Activated CD4-positive, alpha-beta T cell treated with anti-CD3 and anti-CD28 coated beads, Interleukin-2, amount 50 U/mL, for 24 hours (primary cell): ENCODE measurements at places on chromosomes 5 and 9.

DNA sequence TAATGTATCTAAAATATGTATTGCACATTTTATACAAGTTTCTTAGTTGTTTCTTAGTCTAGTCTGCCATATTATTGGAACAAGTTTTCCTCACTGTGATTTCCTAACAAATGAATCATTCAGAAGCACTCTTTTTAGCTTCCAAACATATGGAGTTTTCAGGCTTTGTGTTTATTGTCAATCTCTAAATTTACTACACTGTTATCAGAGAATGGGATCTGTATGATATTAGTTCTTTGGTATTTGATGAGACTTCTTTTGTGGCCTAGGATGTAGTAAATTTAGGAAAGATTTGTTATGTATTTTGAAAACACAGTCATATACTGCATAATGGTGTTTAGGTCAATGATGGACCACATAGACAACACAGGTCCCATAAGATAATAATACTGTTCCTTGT, 25.7 kb downstream of the SREK1IP1 start:
- DNase-seq, result no peak

- no peak for DNase-seq
Observed at GRCh38 chr9:135920973-135921585, 13.7 kb upstream of the CAMSAP1 start.

DNA sequence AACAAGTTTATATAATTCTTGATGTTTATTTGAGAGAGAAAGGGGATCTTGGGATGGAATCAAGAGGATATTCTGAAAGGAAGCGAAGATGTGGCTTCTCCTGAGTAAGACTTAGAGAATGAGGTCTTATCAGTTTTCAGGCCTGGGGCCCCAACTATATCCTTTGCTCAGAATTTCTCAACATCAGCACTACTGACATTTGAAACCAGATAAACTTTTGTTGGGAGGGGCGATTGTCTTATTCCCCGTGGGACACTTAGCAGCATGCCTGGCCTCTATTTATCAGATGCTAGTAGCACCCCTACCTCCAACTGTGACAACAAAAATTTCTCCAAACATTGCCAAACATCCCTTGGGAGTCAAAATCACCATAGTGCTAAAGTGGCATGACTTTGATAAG, 567.7 kb downstream of the MAT2B start:
- DNase-seq, result no peak

- DNase-seq, result no peak
Observed at GRCh38 chr5:160480652-160481051, 59.0 kb downstream of the PTTG1 start.

- no peak for DNase-seq
Observed at GRCh38 chr5:83378624-83379289, 92.8 kb upstream of the VCAN start.

GRCh38 chr9:38439916-38440301, 15.7 kb upstream of the IGFBPL1 start:
- no peak for DNase-seq

DNA sequence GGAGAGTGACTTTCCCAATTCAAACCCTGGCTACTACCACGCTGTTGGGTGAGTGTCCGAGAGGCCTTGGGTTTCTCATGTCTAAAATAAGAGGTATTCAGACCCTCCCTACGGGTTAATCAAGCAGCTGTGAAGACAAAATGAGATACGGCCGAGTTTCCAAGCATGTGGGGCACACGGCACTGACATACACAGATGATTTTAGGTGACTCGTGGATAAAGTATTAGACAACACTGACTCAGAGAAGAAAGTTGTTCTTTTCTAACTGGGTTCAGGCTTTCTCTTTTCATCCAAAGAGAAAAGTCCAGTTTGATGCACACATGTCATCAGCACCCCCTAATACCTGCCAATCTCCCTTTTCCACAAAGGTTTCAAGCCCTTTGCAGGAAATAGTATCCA, 15.6 kb downstream of the FOXI1 start:
- DNase-seq, result no peak

DNA sequence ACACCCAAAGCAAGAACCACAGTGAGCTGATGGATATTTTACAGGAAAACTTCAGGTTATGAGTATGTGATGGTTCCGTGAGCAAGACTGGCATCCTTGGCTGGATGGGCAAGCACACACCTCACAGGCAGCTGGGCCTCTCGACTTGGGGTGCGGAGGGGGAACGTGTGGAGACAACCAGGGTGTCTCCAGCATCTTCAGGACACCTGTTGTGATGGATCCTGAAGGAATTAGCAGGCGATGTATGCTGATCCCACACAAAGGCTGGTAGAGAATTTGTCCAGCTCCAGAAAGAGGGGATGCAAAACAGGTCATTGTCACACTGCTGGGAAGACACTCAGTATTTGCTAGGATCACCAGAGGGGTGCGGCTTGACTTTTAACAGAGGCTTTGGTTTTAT, 42.7 kb downstream of the SECISBP2 start:
- DNase-seq, result no peak

DNA sequence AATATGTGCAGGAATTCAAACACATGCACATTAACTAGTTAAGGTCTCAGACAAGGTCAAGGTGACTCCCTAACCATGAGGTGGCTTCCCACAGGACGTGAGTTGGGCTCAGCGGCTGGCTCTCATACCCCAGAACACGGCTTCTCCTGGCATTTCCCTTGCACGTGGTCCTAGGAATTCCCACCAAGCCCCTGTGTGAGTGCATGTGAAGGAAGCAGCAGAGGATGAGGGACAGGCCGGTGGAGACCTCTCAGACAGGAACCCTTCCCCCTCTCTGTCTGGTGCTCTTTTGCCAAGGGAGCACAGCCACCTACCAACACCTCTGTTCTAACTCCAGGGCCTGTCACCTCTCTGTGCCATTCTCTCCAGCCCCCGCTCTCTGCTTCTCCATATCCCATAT, 271.0 kb downstream of the FSTL4 start:
- no peak for DNase-seq

DNA sequence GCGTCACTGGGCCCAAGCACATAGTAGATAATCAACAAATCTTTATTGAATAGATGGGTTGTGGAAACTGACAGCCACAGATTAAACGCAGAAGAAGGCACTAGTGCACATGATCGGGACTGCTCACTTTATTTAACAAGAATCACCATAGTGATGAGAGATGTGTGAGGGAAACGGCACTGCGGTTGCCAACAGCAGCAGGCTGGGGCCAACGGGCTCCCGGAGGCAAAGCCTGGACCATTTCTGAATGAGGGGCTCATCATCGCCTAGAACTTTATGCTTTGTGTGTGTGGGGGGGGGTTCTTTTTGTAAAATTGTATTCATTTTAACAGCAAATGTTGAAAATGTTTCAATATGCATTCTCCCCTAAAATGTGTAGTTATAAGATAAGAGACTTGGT, 61.9 kb upstream of the RUFY1 start:
- DNase-seq, result no peak

- no peak for DNase-seq
Observed at GRCh38 chr5:171363846-171364245, 23.8 kb upstream of the NPM1 start.

DNA sequence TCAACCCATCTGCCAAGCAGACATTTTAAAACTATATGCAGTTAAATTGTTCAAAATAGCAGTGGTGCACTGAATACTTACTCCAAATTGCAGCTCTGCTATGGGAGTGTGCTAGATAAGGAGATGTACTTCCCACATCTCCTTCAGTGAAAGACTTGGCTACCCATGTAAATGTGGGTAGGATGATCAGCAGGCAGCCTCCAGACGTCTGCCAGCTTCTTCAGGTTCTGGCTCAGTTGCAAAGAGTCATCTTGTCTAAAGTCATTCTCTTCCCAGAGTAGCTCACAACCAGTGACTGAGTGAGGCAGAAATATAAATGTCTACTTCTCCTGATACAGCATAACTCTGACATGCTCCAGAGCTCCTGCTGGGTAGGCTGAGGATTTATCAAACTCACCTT, 1050.0 kb upstream of the CDH10 start:
- DNase-seq, result no peak

DNA sequence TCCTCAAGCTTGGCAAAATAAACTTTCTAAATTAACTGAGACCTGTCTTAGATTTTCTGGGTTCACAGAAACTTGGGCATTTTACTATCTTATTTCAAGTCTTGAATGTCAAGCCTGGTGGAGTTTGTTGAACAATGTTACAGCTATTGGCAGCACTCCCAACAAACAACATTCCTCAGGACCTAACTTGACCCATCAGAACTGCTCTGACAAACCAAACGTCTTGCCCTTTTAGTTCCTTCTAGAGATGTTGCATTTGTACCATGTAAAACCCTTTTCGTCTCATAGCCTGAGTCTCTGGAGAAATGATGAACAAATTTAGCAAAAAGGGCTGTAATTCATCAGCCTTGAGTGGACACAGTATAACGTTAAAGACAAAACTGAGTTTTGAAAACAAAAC, 51.1 kb downstream of the GNA14 start:
- no peak for DNase-seq

GRCh38 chr5:181105391-181106025, 25.5 kb downstream of the OR2V1 start:
- no peak for DNase-seq

DNA sequence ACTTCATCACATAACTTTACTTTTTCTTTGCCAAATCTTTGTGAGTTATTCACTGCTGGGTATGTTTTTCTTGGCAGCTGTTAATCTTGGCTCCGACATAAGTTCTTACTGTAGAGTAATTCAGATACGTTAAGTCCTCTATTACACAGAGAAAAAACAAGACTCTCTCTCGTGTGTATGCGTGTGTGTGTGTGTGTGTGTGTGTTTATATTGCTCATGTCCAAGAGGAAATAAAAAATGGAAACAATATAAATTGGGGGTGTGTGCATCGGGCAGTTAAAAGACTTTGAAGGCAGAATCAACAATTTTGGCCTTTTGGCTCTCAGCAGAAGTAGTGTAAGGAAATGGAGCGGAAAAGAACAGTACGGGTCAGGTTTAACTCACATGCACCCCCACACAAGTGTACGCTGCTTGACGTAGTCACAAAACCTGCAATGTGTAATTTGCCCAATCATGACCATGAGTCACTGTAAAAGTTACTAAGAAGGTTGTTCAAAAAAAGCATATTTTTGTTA, 67.2 kb upstream of the IFNE start:
- DNase-seq, result no peak

DNA sequence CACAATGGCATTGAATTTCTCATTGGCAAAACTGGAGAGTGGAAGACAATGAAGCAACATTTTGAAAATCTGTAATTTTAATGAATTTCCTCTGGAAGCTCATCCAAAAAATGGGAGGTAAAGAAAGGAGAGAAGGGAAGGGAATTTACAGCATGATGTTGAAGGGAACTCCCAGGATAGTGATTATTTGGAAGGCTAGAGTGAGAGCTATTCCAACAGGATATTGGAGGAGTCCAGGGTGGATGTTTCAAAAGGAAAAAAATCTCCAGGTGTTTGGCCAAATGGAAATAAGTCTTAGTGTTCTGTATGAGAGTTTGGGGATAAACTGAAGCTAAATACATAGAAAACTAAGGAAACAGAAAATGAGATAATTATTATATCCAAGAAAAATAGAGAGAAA, 106.2 kb downstream of the IZUMO3 start:
- DNase-seq, result no peak

DNA sequence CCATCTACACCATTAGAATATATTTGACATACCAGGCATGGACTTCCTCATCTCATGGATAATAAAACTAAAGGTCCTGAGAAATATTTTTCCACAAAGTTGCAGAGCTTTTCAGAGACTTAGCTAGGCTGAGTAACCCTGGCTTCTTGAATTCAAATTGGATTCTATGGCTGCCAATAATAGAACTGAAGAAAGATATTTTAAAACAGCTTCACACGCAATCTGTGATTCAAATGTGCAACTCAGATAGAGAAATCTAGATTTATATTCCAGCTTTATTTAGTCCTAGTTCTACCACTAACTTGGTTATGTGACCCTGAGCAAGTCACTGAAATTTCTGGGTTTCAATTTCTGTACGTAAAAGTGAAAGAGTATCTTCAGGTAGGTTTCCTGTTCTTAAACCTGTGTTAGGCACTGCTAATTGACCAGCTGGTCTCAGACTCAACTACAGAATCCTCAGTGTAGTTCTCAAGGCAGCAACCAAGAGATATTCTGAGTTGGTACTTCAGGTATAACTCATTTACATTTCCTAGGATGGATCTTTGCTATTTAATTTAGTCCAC, 235.3 kb downstream of the GABRB2 start:
- no peak for DNase-seq

DNA sequence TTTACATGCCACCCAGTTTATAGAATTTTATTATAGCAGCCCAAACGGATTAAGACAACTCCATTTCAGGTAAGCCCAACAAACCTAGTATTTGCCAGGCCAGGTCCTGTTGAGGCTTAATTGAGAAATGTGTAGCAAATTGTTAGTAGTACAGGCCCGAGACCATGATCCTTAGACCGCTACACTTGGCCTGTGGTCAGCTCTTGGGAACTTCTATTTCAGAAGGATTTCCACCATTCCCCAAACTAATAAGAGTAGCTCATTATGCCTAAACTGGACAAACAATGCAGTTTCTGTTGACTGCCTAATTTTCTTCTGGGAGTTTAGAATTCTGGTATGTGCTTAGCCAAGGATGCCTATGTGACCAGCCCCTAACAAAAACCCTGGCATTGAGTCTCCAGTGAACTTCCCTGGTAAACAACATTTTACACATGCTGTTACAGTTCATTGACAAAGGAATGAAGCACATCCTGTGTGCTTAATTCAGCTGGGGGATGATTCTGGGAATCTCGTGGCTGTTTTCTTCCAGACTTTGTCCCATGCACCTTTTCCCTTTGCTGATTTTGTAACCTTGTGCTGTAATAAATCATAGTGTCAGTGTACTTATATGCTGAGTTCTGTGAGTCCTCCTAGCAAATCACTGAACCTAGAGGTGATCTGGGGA, 5.6 kb upstream of the GPX3 start:
- no peak for DNase-seq

GRCh38 chr9:90891308-90892040, 89.9 kb downstream of the SYK start:
- no peak for DNase-seq

DNA sequence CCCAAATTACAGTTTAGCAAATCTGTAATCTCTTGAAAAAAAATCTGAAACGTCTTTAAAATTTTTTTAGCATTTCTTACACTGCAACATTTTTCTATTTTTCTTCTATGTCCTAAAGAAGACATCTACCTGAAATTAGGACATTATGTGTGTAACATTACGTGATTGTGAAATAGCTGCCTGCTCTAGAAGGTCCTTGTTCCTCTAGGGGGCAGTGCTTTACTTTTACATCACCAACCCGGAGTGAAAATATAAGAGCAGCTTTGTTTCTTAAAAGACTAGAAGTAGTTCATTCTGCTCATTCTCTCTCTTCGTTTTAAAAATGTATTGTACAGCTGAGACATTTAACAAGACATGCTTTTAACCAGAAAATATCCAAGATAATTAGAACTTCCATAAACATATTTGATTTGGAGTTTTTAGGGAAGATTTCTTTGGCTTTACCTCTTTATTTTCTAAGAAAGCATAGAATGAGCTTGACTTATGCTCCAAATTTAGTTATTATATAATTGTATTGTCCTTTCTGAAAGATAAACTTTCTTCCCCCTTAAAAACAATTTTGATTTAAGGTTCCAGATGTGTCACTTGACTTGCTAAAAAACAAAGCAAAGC, 48.1 kb upstream of the RIOK2 start:
- peak; percentile 27 for DNase-seq
